ENCODE measurements at places on chromosomes 3 and 15.

DNA sequence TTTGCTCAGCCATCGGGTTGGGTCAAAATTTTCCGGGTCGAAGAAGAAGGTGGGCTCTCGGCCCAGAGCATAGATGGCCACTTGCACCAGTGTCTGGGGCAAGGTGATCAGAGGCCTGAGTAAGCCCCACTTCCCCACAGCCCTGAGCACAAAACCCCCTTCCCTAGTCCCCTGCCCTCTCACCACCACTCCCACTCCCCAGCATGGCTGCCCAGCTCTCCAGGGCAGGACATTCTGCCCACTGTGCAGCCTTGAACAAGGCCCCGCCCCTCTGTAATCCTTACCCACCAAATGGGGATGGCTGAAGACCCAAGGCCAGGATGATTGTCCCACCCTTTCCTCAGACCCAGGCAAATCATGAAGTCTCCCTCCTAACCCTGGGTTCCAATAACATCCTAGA, 28.8 kb downstream of the CYP11A1 start:
- DNase-seq, result no peak

DNA sequence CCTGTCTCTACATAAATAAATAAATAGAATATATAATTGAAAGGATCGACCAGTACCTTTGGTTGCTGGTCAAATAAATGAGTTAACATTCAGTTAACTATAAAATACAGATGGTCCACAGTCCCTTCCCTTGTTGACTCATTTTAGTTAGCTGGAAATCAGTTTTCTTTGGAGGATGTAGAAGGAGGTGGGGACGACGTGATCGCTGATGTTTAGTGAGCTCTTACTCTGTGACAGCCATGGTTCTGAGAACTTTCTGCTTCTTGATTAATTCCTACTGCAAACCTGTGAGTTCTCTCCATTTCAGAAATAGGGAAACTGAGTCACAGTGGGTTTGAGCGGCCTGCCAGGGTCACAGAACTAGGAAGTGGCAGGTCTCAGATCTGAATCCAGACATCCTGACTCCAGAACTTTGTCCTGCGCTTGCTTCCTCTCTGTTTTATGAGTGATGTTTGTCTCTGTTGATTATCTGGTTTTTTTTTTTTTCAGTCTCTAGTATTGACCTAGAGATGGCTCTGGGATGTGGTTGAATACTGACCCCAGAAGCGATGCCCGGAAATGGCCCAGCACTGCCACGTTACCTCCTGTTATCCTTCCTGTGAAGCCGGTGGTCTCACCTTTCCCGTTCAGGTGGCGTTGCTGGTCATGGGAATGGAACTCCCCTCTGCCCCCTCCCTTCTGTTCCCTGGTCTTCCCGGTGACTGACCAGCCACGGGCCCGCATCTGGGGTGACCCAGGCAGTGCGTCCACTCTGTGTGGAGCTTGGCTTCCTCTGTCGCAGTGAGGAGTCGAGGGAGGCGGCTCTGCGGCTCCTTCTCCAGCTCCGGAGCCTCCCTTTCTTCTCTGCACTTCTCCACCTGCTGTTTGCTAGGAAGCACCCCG, 18.2 kb downstream of the SYNM start:
- no peak for DNase-seq

- no peak for DNase-seq
Measured at GRCh38 chr3:117291476-117291875, 581.9 kb downstream of the TUSC7 start.

- DNase-seq, result peak; percentile 76
Measured at GRCh38 chr3:142888099-142888480, 793 bp downstream of the PCOLCE2 start.

GRCh38 chr15:81049835-81050234, 49.1 kb downstream of the TLNRD1 start:
- no peak for DNase-seq

DNA sequence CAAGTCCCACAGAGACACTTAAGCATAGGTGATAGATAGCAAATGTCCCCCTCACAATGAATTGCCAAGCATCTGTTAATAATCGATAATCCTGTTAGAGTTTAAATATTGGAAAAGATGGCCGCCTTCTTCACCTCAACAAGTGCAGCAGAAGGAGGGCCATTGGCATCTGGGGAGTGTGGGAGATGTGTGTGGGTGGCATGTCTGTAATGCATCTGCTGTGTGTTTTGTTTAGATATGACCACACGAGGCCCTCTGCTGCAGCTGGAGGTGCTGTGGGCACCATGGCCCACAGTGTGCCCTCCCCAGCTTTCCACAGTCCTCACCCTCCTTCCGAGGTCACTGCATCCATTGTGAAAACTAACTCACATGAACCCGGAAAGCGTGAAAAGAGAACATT, 12.9 kb downstream of the MKRN2 start:
- DNase-seq, result no peak

GRCh38 chr3:148077318-148077923, 620.3 kb upstream of the AGTR1 start:
- DNase-seq, result no peak

GRCh38 chr3:131303848-131304247, 77.7 kb upstream of the NUDT16 start:
- DNase-seq, result no peak

DNA sequence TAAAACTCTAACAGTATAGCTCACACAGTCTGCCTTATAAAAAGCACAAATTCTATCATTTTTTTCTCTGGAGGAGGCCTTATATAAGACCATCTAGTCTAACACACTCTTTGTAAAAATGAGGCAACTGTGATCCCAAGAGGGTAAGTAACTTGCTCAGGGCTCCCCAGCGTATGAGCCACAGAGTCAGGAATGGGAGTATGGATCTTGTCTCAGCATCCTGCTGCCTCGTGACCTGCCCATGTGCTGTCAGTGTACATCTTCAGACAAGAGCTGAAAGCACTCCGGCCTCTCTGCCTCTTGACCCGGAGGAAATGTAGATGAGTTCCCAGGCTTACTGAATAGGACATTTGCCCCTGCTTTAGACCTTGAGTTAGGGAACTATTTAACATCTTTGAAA, 28.4 kb upstream of the MEF2A start:
- no peak for DNase-seq

DNA sequence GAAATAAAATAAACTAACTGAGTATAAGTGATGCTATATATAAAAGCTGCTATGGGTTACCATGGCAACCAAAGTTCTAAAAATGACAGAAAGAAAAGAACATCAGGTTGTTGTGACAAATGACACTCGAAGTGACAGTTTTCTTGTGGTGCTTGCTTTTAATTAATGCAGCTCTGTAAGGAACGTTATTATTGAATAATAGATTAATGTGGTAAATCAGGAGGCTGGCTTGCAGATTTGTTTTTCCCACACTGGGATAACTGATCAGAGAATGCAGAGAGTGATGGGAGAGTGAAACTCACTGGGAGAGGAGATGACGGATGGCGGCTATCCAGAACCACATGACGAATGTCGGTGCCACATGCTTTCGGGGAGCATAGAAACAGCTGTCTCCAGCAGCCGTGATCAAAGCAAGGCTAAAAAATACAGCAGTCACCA, 207.0 kb upstream of the ATP10A start:
- no peak for DNase-seq

- DNase-seq, result no peak
Measured at GRCh38 chr3:42964266-42964665, 14.8 kb upstream of the GASK1A start.

GRCh38 chr15:82995938-82996337, 9.9 kb downstream of the RAMAC start:
- DNase-seq, result no peak

DNA sequence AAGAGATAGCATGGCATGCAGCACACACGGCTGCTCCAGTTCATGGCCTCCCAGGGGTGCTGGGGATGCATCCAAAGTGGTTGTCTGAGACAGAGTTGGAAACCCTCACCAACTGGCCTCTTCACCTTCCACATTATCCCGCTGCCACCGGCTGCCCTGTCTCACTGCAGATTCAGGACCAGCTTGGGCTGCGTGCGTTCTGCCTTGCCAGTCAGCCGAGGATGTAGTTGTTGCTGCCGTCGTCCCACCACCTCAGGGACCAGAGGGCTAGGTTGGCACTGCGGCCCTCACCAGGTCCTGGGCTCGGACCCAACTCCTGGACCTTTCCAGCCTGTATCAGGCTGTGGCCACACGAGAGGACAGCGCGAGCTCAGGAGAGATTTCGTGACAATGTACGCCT, 4.8 kb downstream of the CIB1 start:
- DNase-seq, result no peak

GRCh38 chr3:188529228-188529627, 375.3 kb downstream of the LPP start:
- DNase-seq, result no peak

- no peak for DNase-seq
Measured at GRCh38 chr15:96362755-96363651, 32.5 kb downstream of the NR2F2 start.

DNA sequence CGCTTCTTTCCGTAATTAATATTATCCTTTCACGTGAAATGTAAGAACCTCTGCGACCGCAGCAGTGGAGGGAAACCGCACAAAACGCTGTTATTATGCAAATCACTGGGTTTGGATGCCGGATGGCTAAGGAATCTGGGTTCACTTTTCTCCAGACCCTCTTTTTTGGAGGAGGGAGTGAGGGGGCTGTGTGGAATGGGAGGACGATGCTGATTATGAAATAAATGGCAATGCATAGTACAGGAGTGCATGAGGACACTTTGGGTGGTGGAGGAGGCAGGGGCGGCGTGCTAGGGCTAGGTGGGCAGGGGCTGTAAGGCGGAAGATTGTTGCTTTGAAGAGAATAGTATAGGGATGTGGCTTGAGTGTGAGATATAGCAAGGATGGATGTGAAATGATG, 1.8 kb downstream of the CADM2 start:
- no peak for DNase-seq

GRCh38 chr3:128094295-128095151, 29.1 kb downstream of the RUVBL1 start:
- DNase-seq, result no peak

DNA sequence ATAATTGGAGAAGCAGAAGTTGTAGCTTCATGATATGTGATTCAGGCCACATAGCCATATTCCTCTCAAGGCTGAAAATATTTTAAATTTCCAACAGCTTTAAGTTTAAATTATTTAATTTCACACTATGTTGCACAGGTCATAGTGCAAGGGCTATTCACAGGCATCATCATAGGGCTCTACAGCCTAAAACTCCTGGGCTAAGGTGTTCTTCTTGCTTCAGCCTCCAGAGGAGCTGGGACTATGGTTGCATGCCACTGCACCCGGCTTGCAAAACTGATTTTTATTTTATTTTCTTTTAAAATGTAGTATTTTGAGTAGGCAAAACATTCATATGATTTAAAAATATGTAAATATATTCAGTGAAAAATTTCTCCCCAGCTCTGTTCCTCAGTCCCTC, 6.0 kb upstream of the CEP97 start:
- DNase-seq, result no peak

- no peak for DNase-seq
Measured at GRCh38 chr3:133871368-133872090, 24.2 kb downstream of the RAB6B start.

DNA sequence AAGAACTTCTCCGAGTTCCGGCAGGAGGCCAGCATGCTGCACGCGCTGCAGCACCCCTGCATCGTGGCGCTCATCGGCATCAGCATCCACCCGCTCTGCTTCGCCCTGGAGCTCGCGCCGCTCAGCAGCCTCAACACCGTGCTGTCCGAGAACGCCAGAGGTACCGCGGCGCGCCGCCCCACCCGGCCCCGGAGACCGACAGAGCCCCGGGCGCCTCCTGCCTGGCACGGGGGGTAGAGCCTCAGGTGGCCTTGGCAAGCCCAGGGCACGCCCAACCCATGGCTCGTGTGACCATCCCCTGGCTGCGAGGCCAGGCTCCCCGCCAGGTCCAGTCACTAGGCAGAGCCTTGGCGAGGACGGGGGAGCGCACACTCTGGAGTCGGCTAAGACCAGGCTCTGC, 134.1 kb downstream of the LRRK1 start:
- DNase-seq, result no peak

DNA sequence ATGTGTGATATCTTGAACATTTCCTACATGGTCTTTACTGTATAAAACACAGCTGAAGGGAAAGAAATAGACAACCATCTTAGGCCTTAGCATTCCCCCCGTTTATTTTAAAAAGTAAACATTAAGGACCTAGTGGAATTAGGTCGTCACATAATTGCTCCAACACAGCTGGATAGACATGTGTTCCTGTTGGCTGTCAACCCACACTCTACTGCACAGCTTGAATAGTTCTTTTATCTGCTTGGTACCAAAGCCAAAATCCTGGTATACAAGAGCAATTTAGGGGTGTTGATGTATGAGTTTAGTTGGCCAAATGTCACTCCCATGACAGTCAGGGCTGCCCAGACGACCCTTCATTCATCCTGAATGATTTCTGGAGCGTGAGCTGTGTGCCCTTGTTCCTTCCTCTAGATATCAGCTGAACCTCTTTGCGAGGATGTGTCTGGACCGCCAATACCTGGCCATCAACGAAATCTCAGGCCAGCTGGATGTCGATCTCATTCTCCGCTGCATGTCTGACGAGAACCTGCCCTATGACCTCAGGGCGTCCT, 179.7 kb downstream of the ITPR1 start:
- DNase-seq, result no peak

GRCh38 chr3:187918081-187918644, 172.9 kb upstream of the BCL6 start:
- DNase-seq, result no peak

GRCh38 chr3:189834462-189834861, 203.3 kb downstream of the TP63 start:
- no peak for DNase-seq

DNA sequence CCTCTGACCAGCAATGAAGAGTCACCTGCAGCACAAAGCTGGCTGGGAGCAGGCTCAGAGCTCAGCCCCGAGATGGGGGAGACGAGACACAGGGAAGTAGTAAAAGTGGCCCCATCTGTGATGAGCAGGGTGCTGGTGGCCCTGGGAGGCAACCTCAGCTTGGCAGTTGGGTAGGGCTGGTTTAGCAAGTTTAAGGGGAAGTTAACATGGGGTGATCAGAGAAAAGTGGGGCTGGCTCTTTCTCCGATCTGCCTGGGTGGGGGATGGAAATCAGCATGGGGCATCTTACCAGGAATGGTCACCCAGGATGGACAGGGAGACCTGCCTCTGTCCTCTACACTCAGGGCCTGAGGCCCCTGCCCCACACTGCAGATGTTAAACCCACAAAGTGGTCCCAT, 29.9 kb upstream of the SFMBT1 start:
- no peak for DNase-seq

- no peak for DNase-seq
Measured at GRCh38 chr15:74326746-74327145, 40.7 kb downstream of the CYP11A1 start.

- DNase-seq, result no peak
Measured at GRCh38 chr15:38531509-38531908, 33.1 kb downstream of the RASGRP1 start.

DNA sequence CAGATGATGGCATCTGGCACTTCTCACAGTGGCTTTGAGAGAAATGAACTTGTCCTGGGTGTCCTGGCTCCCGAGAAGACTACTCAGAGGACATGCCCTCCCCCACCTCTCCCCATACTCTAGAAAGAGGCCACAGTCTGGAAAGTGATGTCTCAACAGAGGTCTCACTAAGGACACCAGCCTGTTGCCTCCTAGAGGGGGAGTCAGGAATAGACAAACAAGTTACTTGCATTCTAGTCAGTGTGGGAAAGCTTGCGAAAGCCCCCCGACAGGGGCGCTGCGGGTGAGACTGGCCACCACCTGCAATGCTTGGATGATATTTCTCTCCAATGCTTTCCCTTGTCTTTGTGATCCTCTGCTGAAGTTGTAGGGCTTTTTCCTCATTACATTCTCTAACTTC, 17.2 kb downstream of the B4GALT4 start:
- DNase-seq, result no peak

Measured in SW 1271 (cell line).